Neural cell (in vitro differentiated cells): ENCODE measurements at places on chromosomes 3 and 15. TPM values are rescaled to one million over a fixed set of nuclear protein-coding genes. Genes with fewer than 3 reads are reported as not detected.

FRG2C gene
- polyA plus RNA-seq = not detected in 2 replicates

TMEM62 gene
- 8.7 and 14.3 TPM in 2 replicates for polyA plus RNA-seq

RAB11A gene
- 600 and 620 TPM in 2 replicates for polyA plus RNA-seq

CTDSPL gene
- polyA plus RNA-seq = 15.4 and 17.0 TPM in 2 replicates

ZNF385D gene
- polyA plus RNA-seq = 3.4 and 3.6 TPM in 2 replicates

TGM4 gene
- polyA plus RNA-seq = not detected in 2 replicates

LOXL1 gene
- polyA plus RNA-seq = 1.9 and 2.1 TPM in 2 replicates
